ENCODE measurements at places on chromosomes 1 and 21. TPM values are rescaled to one million over a fixed set of nuclear protein-coding genes. Genes with fewer than 3 reads are reported as not detected.

DNA sequence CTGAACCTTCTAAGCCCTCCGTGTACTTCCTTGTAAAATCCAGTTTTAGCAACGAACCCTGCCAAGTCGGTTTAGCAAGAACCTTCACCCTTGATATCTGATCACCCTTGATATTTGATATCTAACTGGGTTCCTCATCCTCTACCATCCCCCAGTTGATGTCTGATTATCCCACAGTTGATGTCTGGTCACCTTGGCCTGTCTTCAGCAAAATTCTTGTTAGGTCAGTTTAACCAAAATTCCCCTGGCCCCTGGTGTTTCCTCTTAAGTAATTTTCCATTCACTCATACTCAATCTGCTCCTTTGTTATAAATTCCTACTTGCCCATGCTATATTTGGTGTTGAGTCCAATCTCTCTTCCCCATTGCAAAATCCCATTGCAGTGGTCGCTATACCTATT, 114.5 kb upstream of the ZNHIT6 start:
- H3K36me3 ChIP-seq, result no peaks in the 10 kb centered on the region
- no peaks in the 10 kb centered on the region for H3K27me3 ChIP-seq
- no peaks in the 10 kb centered on the region for H3K4me1 ChIP-seq
- no peak for DNase-seq
- H3K4me3 ChIP-seq, result no peak overlapping the region
- no peak overlapping the region for H3K27ac ChIP-seq

- no peak overlapping the region for H3K27ac ChIP-seq
- no peak for DNase-seq
- H3K4me3 ChIP-seq, result no peak overlapping the region
- no peaks in the 10 kb centered on the region for H3K27me3 ChIP-seq
- no peaks in the 10 kb centered on the region for H3K36me3 ChIP-seq
- H3K4me1 ChIP-seq, result peaks cover 1% of the 10 kb centered on the region
Observed at GRCh38 chr1:228219245-228219961, 11.6 kb downstream of the OBSCN start.

The IL20 gene
- total RNA-seq, result not detected

DNA sequence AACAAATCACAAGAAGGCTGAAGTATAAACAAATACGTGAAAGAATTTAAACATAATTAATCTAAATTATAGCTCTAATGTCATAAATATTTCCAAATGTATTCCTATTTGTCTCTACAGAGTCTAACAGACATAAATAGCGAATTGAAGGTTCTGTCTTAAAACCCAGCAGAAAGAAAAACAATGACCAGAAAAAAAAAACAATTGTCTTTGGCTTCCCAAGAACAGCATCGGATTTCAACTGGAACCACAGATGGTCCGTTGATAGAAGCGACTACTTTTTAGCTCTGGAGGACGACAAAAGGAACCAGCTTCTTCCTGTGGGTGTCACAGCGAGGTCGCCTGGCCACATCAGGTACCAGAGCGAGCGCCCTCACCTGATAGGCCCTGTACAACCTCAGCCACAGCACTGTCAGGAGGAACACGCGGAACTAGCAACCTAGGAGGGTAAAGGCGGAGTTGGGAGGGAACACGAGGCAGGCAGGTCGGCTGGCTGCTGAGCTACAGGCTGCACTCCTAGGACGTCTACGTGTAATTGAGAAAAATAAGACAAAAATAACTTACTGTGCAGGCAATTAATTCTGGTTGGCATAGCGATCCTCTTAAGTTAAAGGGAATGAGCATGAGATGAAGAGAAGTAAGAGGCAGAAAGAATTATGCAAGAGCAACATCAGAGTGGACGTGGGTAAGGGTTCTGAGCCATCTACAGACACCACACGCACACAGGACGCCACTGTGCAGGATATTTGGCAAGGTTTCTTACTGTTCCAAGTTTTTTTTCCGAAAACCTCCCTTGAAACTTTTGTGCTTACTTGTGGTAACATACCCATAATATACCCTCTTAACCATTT, 16.7 kb upstream of the PRDM15 start:
- H3K4me3 ChIP-seq, result no peak overlapping the region
- H3K27ac ChIP-seq, result no peak overlapping the region
- no peaks in the 10 kb centered on the region for H3K27me3 ChIP-seq
- H3K4me1 ChIP-seq, result peaks cover 18% of the 10 kb centered on the region
- no peaks in the 10 kb centered on the region for H3K36me3 ChIP-seq

GRCh38 chr1:65009724-65010420, 43.5 kb upstream of the JAK1 start:
- no peaks in the 10 kb centered on the region for H3K36me3 ChIP-seq
- H3K4me3 ChIP-seq, result no peak overlapping the region
- DNase-seq, result no peak
- no peaks in the 10 kb centered on the region for H3K27me3 ChIP-seq
- H3K4me1 ChIP-seq, result peaks cover 26% of the 10 kb centered on the region
- no peak overlapping the region for H3K27ac ChIP-seq

The CD101 gene
- total RNA-seq, result 2.6 TPM

The REN gene
- total RNA-seq, result not detected

DNA sequence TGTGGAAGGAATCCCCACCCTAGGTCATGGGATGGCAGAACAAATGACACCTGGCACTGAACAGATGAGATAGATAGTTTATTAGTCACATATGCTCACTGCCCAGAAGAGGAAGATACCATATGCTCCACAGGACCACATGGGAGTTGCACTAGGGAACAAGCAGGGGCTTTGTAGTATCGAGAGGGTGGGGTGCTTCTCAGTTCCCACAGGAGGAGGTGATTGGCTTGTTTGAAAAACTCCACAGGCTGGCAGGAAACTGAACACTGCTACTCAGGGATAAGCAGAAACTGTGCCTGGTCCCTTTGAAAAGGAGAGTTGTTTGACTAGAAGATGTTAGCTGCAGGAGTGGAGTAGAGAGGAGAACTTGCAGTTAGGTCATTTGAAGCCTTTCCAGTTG, 31.9 kb upstream of the RXRG start:
- no peaks in the 10 kb centered on the region for H3K36me3 ChIP-seq
- H3K27me3 ChIP-seq, result no peaks in the 10 kb centered on the region
- no peaks in the 10 kb centered on the region for H3K4me1 ChIP-seq
- no peak overlapping the region for H3K4me3 ChIP-seq
- H3K27ac ChIP-seq, result no peak overlapping the region

DNA sequence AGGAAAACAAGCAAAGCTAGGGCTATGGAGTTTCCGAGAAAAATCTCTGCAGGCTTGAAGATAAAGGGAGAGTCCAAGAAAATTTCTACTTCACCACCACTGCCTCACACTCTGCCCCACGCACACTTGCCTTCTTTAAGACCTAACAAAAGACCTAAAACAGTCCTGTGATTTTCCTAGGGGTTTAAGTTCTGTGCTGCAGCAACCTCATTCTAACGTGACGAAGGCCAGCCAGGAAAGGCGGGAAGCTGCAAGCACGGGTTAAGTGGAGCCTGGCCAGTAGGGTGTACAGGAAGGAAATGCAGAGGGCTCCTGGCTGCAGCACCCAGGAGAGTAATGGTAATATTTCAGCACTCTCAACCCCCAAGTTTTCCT, 1.5 kb downstream of the SPATA6 start:
- peaks cover 22% of the 10 kb centered on the region for H3K4me1 ChIP-seq
- H3K36me3 ChIP-seq, result no peaks in the 10 kb centered on the region
- H3K4me3 ChIP-seq, result no peak overlapping the region
- H3K27me3 ChIP-seq, result no peaks in the 10 kb centered on the region
- no peak for DNase-seq

DNA sequence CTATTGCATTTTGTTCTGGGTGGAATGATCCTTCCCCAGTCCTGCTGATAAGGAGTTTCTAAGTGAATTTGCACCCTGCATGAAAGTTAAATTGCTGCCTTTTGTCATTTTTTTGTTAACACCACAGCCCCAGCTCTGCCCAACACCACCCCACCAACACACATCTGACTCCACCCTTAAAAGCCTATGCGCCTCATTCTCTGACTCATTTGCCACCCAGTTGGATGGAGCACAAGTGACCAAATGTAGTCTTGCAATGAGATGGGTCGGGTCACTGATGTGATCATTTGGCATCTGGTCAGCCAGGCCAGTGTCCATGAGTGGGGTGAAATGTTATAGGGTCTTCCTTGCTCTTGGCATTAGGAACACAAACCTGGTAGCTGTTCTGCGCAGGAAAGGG, 256.8 kb downstream of the KAZN start:
- no peak overlapping the region for H3K27ac ChIP-seq
- no peak overlapping the region for H3K4me3 ChIP-seq
- no peaks in the 10 kb centered on the region for H3K4me1 ChIP-seq
- DNase-seq, result no peak
- H3K36me3 ChIP-seq, result no peaks in the 10 kb centered on the region
- no peaks in the 10 kb centered on the region for H3K27me3 ChIP-seq

DNA sequence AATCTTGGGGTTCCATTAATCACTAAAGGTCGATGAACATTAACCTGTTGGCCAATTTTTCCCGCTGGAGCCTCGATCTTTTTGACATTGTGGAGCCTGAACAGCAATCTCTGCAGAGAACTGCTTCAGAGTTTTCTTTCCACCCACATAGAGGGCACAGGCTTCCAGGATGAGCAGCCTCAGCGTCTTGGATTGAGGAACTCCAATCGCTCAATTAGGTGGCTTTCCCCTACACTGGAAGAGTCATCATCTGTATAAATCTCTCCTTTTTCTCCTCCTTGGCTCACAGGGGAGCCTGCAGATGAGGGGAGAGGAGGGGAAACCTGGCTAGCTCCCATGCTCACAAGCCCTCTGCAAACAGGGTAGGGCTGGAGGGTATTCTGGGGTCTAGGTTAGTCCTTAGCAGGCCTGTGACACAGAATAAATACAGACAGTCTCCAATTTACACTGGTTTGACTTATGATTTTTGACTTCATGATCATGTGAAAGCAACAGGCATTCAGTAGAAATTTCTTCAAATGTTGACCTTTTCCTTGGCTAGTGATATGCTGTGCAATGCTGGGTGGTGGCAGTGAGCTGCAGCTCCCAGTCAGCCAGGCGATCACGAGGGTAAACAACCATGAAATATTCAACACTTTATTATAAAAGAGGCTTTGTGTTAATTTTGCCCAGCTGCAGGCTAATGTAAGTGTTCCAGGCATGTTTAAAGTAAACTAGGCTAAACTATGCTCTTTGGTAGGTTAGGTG, 80.8 kb downstream of the PGBD5 start:
- no peak for DNase-seq
- H3K4me3 ChIP-seq, result no peak overlapping the region
- H3K27ac ChIP-seq, result no peak overlapping the region
- H3K36me3 ChIP-seq, result no peaks in the 10 kb centered on the region

The SVBP gene
- total RNA-seq, result 23.5 TPM

DNA sequence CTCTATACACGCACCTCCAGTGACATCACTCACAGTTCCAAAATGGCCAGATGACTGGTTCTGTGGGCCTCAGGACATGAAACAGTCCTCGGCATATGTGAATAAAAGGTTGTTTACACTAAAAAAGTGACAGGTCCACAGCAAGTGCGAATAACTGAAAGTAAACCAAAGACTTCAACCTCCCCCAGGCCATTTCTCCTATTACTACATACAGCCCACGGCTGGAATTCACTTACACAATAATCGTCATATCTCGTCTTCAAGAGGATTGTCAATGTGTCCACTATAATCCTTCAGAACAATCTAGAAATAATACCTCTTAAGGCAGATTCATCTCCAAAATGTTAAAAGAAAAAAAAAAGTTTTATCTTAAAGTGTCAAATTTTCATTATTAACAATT, 1.9 kb upstream of the PRDM15 start:
- no peak overlapping the region for H3K4me3 ChIP-seq
- DNase-seq, result no peak
- peaks cover 26% of the 10 kb centered on the region for H3K4me1 ChIP-seq
- no peak overlapping the region for H3K27ac ChIP-seq
- H3K27me3 ChIP-seq, result no peaks in the 10 kb centered on the region

DNA sequence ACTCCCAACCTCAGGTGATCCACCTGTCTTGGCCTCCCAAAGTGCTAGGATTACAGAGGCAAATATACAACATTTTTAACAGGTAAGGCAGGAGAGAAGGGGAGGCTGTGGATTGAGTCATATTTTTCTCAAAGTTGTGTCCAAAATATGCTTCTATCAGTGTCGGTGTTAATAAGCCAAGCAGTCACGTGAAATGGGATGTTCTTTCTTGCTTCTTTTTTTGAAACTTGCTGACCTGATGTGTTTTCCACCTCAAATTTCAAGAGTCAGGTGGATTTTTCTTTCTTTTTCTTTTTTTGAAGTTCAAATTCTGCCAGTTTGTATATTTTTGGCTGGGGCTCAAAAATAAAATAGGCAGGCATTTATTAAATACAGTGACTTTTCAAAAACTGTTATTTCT, 91.5 kb downstream of the PCP4 start:
- H3K27ac ChIP-seq, result no peak overlapping the region
- H3K4me1 ChIP-seq, result no peaks in the 10 kb centered on the region
- no peaks in the 10 kb centered on the region for H3K27me3 ChIP-seq
- DNase-seq, result no peak

DNA sequence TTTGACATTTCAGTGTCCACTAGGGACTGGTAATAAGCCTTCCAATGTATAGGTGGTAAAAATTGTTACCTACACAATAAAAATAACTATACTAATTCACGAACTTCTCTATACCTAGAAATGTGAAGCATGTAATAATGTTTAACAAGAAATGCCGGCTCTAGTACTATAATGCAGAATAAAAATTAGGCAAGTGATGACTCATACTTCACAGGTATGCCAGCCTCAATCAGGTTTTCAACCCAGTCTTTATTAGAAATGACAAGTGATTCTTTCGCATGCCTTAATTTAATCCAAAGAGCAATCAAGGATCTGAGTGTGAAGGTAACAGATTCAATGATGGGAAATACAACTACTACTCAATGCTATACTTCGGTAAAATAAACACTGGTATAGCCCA, 134.9 kb downstream of the RERE start:
- H3K27ac ChIP-seq, result no peak overlapping the region
- H3K27me3 ChIP-seq, result no peaks in the 10 kb centered on the region
- H3K4me1 ChIP-seq, result peaks cover 8% of the 10 kb centered on the region

DNA sequence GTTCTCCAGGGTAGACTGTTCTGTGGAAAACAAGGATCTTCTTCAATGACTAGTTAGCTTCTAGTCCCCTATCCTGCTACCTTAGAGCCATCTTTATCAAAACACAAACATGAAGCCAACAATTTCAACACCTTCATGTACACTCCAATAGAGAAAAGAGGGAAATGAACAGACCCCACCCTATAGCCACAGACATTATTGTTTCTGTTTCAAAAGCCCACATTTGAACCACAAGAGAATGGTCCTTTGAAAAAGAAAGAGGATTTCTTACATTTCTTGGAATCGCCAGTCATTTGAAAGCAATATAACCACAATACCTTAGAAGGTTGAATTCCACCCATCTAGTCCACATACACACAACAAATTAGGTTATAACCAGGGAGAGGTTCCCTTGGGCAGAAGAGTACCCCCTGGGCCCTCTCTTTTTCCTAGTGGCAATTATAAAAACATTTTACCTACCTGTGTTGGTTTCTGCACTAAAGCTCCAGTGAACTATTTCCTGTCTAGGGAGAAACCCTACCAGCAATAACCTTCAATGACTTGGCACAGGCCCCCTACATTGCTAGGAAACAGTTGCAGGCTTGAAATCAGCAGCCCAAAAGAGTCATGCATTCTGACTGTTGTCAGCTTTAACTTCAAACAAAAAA, 2.7 kb upstream of the LPGAT1 start:
- peaks cover 52% of the 10 kb centered on the region for H3K4me1 ChIP-seq
- no peak for DNase-seq
- no peak overlapping the region for H3K4me3 ChIP-seq
- no peak overlapping the region for H3K27ac ChIP-seq
